ENCODE measurements at places on chromosomes 2 and 18. TPM values are rescaled to one million over a fixed set of nuclear protein-coding genes. Genes with fewer than 3 reads are reported as not detected.

Gene PRSS56
- not detected for total RNA-seq

Gene TMEM237
- total RNA-seq = 132 TPM

Gene SLC11A1
- total RNA-seq = 0.10 TPM

Gene MTIF2
- total RNA-seq = 44.0 TPM

All from RPMI7951 (cell line).